ENCODE measurements at places on chromosomes 7 and 10.

DNA sequence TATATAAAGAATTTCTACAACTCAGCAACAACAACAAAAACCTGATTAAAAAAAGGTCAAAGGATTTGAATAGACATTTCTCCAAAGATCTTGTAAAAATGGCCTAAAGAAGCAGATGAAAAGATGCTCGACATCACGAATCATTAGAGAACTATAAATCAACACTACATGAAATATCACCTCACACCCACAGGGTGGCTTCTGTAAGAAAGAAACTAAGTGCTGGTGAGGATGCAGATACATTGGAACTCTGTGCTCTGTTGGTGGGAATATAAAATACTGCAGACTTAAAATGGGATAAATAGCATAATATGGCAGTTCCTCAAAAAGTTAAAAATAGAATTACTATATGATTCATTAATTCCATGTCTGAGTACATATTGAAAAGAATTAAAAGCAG is 38.3 kb upstream of the CDCA7L start:
- DNase-seq: no peak

DNA sequence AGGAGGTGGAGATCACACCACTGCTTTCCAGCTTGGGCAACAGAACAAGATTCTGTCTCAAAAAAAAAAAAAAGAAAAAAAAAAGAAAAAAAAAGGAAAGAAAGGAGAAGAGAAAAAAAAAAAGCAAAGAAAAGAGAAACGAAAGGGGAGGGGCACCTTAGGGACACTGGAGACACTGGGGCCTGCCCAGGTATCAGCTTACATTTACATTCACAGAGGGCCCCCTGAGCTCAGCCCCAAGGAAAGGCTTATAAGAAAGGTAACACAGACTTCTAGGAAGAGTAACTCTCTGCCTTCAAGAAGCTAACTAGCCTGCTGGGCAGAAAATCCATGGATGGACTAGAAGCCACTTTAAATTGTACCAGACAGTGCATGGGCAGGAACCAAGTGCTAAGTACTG is 108.8 kb downstream of the NPY start:
- DNase-seq: no peak

DNA sequence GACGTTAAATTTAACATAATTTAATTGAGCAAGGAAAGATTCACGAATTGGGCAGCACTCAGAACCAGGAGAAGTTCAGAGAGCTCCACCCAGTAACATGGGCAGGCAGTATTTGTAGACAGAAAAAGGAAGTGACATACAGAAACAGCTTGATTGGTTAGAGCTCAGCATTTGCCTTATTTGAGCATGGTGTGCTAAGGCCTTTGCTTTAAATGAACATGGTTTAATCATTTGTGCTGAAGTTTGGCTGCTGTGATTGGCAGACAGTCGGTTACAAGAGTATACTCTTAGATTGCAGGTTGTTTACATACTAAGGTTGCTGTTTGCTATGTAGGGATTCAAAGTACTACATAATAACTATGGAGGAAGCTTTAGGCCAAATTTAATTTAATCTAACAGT is 199.2 kb downstream of the MALRD1 start:
- no peak for DNase-seq

DNA sequence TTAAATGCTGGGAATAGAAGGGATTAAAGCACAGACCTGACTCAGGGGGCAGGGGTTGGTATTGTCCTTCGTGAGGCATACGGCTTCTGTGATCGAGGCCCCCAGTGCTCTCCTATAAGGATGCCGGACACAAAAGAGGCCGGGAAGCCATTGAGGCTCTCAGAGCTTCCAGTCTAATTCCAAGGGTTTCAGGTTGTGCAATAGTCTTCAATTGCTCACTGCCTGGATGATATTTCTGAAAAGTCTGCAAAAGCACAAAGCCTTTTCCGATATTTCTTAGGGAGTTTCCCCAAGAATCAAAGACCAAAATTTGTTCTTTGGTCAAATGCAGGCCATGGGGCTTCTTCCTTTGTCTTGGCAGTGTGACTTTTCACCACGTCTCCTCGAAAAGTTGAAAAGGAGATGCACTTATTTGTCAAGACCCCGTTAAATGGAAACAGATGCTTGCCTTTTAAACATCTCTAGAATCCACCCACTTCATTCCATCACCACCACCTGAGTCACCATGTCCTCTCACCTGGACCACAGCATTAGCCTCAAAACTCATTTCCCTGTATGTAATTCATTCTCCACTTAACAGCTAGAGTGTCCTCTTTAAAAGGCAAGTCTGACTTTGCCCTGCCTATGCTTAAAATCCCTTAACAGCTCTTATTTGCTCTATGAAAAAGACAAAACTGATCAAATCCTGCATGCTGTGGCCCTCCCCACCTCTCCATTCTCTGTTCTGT is 134.8 kb upstream of the NAMPT start:
- DNase-seq: no peak

GRCh38 chr10:79025199-79025832 is 43.5 kb upstream of the ZMIZ1 start:
- DNase-seq: no peak

GRCh38 chr10:21807180-21807579 is 196.3 kb downstream of the DNAJC1 start:
- no peak for DNase-seq

- DNase-seq: no peak
Measured at GRCh38 chr7:28061824-28062196, 118.8 kb downstream of the JAZF1 start.

DNA sequence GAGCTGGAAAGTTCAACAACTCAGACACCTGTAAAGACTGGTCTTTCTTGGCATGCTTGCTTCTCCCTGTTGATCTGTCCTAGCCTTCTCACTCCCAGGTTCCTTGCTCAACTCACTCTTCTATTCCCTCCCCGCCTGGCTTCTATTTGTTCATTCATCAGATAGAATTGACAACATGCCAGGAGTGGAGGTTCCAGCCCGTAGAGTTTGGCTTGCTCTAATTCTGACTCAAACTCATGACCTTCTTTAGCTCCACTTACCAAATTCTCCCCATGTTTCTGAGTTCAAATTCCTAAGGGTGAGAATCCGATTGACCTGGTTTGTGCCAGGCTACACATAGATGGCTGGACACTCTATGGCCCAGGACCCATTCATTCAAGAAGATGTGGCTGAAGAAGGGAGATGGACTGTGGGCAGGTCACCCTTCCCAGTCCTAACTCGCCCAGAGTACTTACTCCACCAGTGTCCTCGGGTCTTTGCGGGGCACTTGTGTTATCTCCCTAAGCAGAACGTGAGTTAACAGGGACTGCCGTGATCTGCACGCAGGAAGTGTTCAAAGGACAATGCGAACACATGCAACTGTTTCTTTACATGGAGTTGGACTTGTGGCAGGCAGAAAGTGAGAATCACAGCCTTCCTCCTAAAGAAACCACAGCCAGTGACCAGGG is 4.0 kb upstream of the TMEM236 start:
- no peak for DNase-seq
